ENCODE measurements at places on chromosomes 3 and 15.

DNA sequence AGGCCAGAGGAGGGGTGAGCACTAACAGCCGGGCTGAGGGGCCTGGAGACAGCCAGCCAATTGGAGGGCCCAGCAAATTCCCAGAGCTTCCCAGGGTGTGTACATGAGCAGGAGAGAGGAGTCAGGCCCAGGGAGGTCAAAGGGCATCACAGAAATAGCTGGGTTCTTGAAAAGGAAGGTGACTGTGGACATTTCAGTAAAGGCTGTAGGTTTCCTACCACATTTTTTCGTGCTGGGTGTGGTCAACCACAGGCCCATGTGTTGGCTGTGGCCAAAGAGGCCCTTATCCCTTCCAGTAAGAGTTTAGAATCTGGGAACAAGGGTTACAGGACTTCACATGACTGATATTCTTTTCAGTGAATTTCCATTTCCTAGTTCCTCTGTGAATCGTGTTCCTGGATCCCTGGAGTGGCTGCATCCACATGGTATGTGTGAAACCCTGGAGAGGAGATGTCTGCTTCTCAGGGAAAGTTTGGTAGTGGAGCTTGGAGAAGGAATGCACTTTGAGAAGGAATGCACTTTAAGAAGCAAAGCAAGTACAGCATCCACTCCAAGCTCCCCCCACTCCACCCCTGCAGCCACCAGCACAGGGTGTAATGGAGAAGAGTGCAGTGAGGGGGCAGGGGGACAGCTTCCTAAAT lies 73.2 kb upstream of the HEG1 start:
- no peak for DNase-seq

GRCh38 chr3:72738752-72739530 lies 109.3 kb downstream of the SHQ1 start:
- DNase-seq: peak; percentile 68

DNA sequence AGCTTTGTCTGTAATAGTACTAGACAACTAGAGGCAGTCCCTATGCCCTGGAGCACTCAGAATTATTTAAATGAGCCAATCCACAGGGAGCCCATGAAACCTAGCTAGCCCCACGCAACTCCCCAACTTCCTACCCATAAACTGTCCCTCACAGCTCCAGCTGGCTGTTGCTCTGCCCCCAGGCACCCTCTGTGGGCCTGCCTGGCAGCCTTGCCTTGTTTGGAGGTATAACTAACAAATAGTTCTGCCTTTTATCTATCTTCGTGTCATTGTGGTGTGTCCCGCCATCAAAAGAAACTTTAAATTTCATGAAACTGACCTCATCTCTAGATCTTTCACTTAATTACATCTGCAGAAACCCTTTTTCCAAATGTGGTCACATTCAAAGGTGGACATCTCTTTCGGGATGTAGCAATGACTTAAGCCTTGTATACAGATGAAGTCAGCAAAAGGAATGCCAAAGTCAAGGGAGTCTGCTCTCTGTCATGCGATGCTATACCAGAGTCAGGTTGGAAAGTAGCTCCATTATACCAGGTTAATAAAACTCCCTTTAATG lies 1.8 kb upstream of the RTP3 start:
- DNase-seq: no peak

DNA sequence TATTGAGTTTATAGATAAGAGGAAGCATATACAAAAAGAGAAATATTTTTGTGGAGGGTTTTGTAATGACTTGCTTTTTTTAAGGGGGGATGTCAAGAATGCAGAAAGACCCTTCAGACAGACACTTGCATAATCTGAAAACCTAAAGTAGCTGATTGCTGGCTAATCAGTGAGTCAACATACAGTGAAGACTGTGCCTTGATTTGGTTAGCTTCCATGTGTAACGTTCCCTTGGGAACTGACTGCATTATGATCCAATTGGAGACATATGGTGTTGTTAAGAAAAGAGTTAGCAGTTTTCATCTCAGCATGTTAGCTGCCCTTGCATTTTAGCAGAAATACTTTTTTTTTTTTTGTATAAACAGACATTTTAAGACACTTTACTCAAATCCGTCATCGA lies 483.2 kb downstream of the RBMS3 start:
- DNase-seq: no peak

- DNase-seq: no peak
These were observed 23.8 kb downstream of the LRRC2 start for GRCh38 chr3:46542344-46542743.

DNA sequence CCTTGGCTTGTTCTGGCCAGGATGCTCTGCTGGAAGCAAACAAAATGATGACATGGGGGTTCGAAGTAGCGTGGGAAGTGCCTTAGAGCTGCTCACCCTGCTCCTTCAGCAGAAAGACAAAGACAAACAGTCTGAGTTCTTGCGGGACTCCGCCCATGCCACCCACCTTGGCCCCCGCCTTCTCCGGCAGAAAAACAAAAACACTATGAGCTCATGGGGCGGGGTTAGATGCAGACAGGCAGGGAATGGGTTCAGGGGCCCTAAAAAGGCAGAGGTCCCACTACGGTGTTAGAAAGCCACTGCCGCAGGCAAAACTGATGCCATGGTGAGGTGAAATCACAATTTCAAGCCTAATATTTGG lies 9.7 kb upstream of the NCKIPSD start:
- DNase-seq: no peak

Measured in stimulated activated CD4-positive, alpha-beta T cell treated with anti-CD3 and anti-CD28 coated beads, Interleukin-4, amount 100 ng/mL, for 24 hours (primary cell).